ENCODE measurements at places on chromosomes 6 and 20. TPM values are rescaled to one million over a fixed set of nuclear protein-coding genes. Genes with fewer than 3 reads are reported as not detected.
A peak's percentile ranks its signal among the peaks of the same experiment; 100 is the strongest.

DNA sequence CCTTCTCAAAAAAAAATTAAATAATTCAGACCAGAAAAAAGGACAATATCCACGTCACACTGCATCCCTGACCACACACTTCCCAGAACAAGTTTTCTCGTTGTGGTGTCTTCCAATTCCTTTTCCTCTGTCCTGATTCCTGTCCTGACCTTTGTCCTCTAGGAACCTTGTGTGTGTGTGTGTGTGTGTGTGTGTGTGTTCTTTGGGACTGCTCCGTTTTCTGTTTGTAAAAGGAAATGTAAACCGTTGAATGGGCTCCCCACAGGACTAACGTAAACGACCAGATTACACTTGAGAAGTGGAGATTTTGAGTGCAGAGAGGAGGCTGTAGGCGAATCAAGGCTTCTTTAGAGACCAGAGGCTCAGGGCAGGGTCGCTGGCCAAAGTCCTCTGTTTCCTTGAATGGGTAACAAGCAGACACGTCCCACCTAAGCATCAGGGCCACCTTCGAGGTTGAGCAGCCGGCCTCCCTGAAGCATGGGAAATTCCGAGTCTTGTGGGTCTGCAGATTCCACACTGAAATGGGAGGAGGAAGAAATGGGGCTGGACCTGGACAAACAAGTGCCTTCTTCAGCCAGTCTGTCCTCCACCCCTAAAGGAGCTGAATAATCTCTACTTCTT is 7.3 kb downstream of the ZBTB46 start:
- no peak overlapping the region for H3K27ac ChIP-seq
- H3K27me3 ChIP-seq, result peaks cover 3% of the 10 kb centered on the region
- no peaks in the 10 kb centered on the region for H3K4me1 ChIP-seq
- DNase-seq, result no peak
- H3K4me3 ChIP-seq, result no peak overlapping the region

- DNase-seq, result no peak
- no peak overlapping the region for H3K4me3 ChIP-seq
- no peaks in the 10 kb centered on the region for H3K27me3 ChIP-seq
- H3K27ac ChIP-seq, result no peak overlapping the region
- H3K4me1 ChIP-seq, result peaks cover 7% of the 10 kb centered on the region
These were observed 18.3 kb upstream of the CITED2 start for GRCh38 chr6:139392794-139393193.

The EEF1A2 gene
- 3.2 TPM for total RNA-seq

The BFSP1 gene
- 0.59 TPM for total RNA-seq

GRCh38 chr6:21429291-21429690 is 164.3 kb upstream of the SOX4 start:
- H3K27ac ChIP-seq, result no peak overlapping the region
- H3K36me3 ChIP-seq, result no peaks in the 10 kb centered on the region
- H3K4me3 ChIP-seq, result no peak overlapping the region
- no peak for DNase-seq
- no peaks in the 10 kb centered on the region for H3K27me3 ChIP-seq

- H3K27me3 ChIP-seq, result no peaks in the 10 kb centered on the region
- no peaks in the 10 kb centered on the region for H3K36me3 ChIP-seq
- H3K27ac ChIP-seq, result peak overlapping the region; percentile 77
- DNase-seq, result peak; percentile 54
- peak overlapping the region; percentile 58 for H3K4me3 ChIP-seq
These were observed 1.1 kb downstream of the ID1 start for GRCh38 chr20:31605902-31606803.

DNA sequence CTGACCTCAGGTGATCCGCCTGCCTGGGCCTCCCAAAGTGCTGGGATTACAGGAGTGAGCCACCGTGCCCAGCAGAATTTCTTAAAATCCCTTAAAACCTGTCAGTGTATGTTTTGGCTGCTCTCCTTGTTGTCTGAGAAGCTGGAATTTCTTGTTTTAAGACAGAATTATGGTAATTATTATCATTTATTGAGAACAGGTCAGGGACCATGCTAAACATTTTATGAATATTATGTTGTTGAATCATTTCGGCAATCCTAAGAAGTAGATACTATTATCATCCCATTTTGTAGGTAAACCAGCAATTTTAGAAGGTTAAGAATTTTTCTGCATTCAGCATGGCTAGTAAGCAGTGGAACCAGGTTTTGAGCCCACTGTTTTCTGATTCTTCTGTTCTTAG is 86.1 kb upstream of the AKIRIN2 start:
- H3K27ac ChIP-seq, result no peak overlapping the region
- H3K4me3 ChIP-seq, result no peak overlapping the region
- H3K4me1 ChIP-seq, result no peaks in the 10 kb centered on the region
- no peaks in the 10 kb centered on the region for H3K36me3 ChIP-seq
- H3K27me3 ChIP-seq, result no peaks in the 10 kb centered on the region

DNA sequence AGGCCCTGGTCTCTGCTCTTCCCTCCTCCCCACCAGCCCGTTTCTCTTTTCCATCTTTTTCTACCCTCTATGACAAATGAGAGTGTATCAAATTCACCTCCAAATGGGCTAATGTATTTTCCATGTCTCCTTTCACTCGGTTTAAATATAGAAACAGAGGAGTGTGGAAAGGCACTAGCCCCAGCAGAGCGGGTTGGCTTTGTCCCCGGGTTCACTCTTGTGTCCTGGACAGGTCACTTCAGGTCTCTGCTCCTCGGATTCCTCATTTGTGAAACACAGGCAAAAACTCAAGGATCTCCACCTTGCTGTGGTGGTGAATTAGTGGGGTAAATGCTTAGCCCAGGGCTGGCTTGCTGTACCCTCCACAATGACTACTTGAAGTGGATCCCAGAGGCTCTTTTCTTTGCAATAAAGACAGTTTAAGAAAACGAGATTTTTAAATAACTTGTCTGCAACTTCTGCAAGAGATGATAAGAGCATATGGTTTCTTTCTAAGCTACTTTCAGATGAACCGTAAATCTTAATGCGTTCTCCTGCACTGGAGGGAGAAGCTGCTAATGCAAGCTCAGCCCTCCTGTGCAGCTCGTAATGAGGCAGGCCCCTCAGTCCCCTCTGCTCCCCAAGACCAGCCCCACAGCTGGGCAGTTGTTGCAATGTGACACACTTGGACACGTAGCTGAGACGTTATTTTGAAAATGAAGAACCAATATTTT is 292.9 kb downstream of the THBS2 start:
- no peaks in the 10 kb centered on the region for H3K4me1 ChIP-seq
- no peak for DNase-seq
- H3K4me3 ChIP-seq, result no peak overlapping the region
- no peaks in the 10 kb centered on the region for H3K27me3 ChIP-seq

DNA sequence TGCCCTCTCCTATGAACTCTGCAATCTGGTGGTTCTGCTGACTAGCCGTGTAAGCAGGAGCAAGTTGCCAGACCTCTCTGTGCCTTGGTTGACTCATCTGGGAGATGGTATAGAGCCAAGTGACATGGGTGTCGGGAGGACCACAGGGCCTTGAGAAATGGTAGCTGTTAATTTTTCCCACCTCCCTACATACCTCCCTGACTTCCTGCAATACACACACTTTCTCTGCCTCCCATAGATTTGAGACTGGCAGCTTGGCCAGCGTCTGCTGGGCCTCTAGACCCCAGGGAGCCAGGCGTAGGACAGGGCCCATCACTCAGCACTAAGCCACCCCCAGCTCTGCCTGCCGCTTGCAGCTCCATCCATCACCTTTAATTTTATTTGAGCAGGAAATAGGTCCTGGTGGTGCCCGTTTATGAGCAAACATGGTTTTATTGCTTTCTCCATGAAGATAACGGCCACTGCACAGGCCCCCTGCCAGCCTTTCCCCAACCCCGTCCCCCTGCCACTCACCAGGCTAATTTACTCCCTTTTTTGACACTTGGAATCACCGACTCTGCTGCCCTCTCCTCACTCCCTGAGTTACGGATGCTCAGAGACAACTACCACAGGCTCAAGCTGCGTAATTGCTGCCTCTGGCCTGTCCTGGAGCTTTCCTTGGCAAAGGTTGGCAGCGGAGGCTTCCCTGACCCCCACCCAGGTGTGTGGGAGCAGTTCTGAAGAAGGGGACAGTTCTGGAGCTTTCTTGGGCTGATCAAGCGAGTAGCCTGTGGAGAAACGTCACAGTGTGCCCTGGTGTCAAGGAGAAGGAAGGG is 11.1 kb downstream of the GLP1R start:
- no peaks in the 10 kb centered on the region for H3K36me3 ChIP-seq
- H3K4me1 ChIP-seq, result no peaks in the 10 kb centered on the region
- H3K4me3 ChIP-seq, result no peak overlapping the region
- no peak for DNase-seq

The C20orf202 gene
- 0.19 TPM for total RNA-seq

The COL9A3 gene
- total RNA-seq, result 2.7 TPM

- no peaks in the 10 kb centered on the region for H3K27me3 ChIP-seq
- H3K4me1 ChIP-seq, result no peaks in the 10 kb centered on the region
- no peak overlapping the region for H3K4me3 ChIP-seq
- no peaks in the 10 kb centered on the region for H3K36me3 ChIP-seq
These were observed 104.8 kb upstream of the ZNF217 start for GRCh38 chr20:53698371-53698978.

Measured in colonic mucosa (tissue), 4 donors.